Stimulated activated CD4-positive, alpha-beta T cell treated with anti-CD3 and anti-CD28 coated beads, Interleukin-4, amount 100 ng/mL, for 1 hour (primary cell): ENCODE measurements at places on chromosomes 5 and 9.
A peak's percentile ranks its signal among the peaks of the same experiment; 100 is the strongest.

- DNase-seq: no peak
These were observed 240.0 kb downstream of the SMARCA2 start for GRCh38 chr9:2255128-2255527.

- DNase-seq: peak; percentile 15
These were observed 154.0 kb downstream of the PIK3R1 start for GRCh38 chr5:68369457-68370125.

DNA sequence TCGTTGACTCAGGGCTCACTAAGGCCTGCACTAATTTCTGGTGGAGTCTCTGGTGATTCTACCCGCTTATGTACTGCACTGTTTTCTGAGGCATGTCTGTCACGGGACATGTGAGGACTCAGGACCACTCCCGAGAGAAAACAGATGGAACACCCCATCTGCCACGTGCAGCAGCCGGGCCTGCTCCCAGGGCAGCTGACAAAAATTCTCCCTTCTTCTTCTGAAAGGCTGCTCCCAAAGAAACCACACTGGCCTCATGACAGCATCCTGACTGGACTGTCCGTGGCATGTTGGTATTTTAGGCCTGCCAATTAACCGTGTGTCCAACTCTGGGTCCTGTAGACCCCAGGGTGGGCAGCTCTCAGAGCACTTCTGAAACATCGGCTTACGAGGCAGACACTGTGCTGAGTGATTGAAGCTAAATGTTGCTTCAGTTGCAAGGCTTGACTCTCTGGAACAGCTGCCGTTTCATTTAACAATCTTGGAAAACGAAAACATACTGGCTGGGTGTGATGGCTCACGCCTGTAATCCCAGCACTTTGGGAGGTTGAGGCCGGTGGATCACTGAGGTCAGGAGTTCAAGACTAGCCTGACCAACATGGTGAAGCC lies 39.0 kb downstream of the FAM240B start:
- DNase-seq: no peak

- no peak for DNase-seq
These were observed 27.1 kb downstream of the IRX4 start for GRCh38 chr5:1855596-1855995.

- no peak for DNase-seq
These were observed 1046.9 kb upstream of the WWC1 start for GRCh38 chr5:167244583-167244982.
